PC-9 (cell line): ENCODE measurements at places on chromosomes 1 and 21. TPM values are rescaled to one million over a fixed set of nuclear protein-coding genes. Genes with fewer than 3 reads are reported as not detected.

DNA sequence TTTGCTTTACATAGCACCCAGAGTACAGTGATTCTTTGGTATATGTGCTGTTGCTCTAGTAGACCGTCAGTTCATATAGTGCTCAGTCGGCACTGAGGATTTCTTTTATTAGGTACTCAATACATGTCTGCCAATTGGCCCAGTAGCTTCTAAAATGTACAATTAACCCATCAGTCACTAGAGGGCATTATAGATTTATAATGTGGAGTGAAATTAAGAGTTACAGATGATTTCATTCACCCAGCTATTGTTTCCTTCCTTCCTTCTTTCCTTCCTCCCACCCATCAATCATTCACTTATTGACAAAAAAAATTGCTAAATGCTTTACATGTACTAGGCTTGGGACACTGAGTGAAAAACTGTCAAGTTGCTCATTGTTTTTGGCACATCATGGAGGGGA lies 263.6 kb upstream of the USP24 start:
- no peak overlapping the region for H3K27ac ChIP-seq
- no peaks in the 10 kb centered on the region for H3K27me3 ChIP-seq
- H3K4me1 ChIP-seq: peaks cover 11% of the 10 kb centered on the region

DNA sequence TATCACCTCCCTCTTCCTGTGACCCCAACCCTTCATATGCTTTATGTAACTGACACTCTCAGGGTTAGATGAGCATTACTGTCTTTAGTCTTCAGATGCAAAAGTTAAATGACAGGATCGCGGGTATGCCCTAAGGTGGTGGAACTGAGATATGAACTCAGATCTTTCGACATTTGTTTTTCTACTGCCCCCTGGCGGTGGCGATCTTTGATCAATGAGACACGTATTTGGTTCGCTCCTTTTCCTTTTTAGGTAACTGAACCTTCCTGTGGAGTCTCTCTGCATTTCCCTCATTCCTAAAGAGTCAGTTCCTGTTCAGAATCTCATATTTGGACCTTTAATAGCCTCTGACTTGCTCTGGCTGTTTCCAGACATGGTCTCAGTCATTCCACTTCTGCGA lies 47.8 kb upstream of the ZP4 start:
- H3K36me3 ChIP-seq: no peaks in the 10 kb centered on the region
- no peak overlapping the region for H3K4me3 ChIP-seq
- H3K4me1 ChIP-seq: no peaks in the 10 kb centered on the region
- no peak overlapping the region for H3K27ac ChIP-seq
- H3K27me3 ChIP-seq: no peaks in the 10 kb centered on the region

DNA sequence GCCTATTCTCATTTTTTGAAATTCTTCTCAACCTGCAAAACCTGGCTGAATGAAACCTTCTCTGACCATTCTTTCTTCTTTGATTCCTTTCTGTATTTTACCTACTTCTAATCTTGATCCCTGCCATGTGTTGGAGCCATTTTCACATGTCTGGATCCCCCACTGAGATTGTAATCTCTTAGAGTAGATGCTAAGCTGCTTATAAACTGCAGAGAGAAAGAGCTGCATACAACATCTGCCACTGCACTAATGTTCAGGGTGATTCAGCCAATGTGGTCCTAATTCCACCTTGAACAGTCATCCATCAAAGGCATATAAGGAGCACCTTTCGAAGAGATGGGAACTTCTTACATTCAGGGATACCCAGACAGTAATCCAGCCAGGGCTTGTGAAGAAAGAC lies 16.2 kb upstream of the DAB1 start:
- no peaks in the 10 kb centered on the region for H3K36me3 ChIP-seq
- H3K4me3 ChIP-seq: no peak overlapping the region
- no peak overlapping the region for H3K27ac ChIP-seq
- no peak for DNase-seq

The VHLL gene
- not detected in 2 replicates for total RNA-seq

- no peak overlapping the region for H3K27ac ChIP-seq
- peaks cover 16% of the 10 kb centered on the region for H3K4me1 ChIP-seq
- no peak overlapping the region for H3K4me3 ChIP-seq
- DNase-seq: no peak
Measured at GRCh38 chr1:40053138-40053887, 12.8 kb downstream of the CAP1 start.
